ENCODE measurements at places on chromosomes 5 and 9. TPM values are rescaled to one million over a fixed set of nuclear protein-coding genes. Genes with fewer than 3 reads are reported as not detected.
A peak's percentile ranks its signal among the peaks of the same experiment; 100 is the strongest.

Gene SPINK4
- total RNA-seq = 0.53 TPM

Gene TMEM252
- total RNA-seq = not detected

Gene PHAX
- total RNA-seq = 59.7 TPM

Gene EIF4E1B
- total RNA-seq = not detected

Gene XRCC4
- total RNA-seq = 12.6 TPM

Gene AIF1L
- total RNA-seq = 36.5 TPM

Gene GFRA3
- 0.27 TPM for total RNA-seq

Gene LRSAM1
- total RNA-seq = 8.7 TPM

Gene SMIM33
- not detected for total RNA-seq

DNA sequence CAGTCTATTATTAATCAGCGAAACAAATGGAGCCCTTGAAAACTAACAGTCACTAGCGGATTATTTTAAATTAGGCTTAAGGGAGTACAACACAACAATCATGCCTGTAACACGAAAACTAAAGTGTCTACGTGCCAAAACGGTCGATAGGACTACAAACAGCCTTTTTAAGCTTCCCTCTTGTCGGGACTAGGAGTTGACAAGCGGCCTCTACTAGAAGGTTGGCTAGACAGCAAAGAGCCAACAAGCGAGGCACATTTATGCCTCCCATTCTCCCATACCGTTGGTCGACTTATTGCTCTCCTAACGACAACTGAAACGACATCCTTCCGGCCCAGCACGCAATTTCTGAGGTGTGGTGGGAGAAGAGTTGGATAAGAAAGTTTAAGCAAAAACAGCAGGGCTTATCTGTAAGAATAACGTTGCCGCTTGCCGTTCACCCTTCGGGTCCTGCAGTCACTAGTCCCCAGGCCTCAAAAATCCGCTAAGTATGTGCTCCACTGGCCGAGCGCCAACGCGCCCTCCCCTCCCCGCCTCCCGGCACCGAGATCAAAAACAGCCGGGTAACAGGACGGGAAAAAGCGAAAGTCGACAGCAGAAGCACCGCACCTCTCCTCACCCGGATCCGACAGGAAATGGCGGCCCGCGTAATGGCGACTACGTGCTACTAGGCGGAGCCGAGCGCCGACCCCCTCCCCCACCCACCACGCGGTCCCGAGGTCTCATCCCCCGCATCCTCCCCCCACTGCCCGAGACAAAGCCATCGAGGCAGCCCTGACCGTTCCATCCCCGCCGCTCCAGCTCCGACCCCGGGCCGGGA is 813 bp downstream of the HNRNPK start:
- no peaks in the 10 kb centered on the region for H3K27me3 ChIP-seq
- H3K4me1 ChIP-seq = peaks cover 66% of the 10 kb centered on the region
- peak overlapping the region; percentile 96 for H3K27ac ChIP-seq
- DNase-seq = peak; percentile 58
- H3K36me3 ChIP-seq = peaks cover 5% of the 10 kb centered on the region

GRCh38 chr5:85049020-85049419 is 664.3 kb upstream of the EDIL3 start:
- H3K36me3 ChIP-seq = no peaks in the 10 kb centered on the region
- no peak overlapping the region for H3K27ac ChIP-seq
- H3K4me3 ChIP-seq = no peak overlapping the region
- H3K4me1 ChIP-seq = no peaks in the 10 kb centered on the region

GRCh38 chr9:114518599-114519022 is 13.3 kb upstream of the WHRN start:
- no peak overlapping the region for H3K4me3 ChIP-seq
- no peaks in the 10 kb centered on the region for H3K36me3 ChIP-seq
- H3K4me1 ChIP-seq = no peaks in the 10 kb centered on the region
- no peak overlapping the region for H3K27ac ChIP-seq
- H3K27me3 ChIP-seq = peaks cover 2% of the 10 kb centered on the region
- no peak for DNase-seq

DNA sequence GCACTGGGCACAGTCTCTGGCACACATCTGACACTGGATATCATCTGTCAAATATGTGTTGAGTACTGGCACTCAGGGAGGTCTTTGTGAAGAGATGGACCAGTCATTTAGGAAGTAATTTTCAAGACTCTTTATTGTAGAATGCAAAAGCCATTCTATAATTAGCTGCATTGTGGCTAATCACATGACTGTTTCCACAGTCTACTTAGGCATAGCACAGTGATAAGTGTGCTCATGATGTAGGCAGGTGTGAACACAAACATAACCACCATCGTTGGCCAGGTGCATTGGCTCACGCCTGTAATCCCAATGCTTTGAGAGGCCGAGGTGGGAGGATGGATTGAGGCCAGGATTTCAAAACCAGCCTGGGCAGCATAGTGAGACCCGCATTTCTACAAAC is 62.2 kb downstream of the CFAP77 start:
- no peak overlapping the region for H3K27ac ChIP-seq
- H3K27me3 ChIP-seq = no peaks in the 10 kb centered on the region
- no peaks in the 10 kb centered on the region for H3K36me3 ChIP-seq
- no peak overlapping the region for H3K4me3 ChIP-seq
- no peak for DNase-seq

DNA sequence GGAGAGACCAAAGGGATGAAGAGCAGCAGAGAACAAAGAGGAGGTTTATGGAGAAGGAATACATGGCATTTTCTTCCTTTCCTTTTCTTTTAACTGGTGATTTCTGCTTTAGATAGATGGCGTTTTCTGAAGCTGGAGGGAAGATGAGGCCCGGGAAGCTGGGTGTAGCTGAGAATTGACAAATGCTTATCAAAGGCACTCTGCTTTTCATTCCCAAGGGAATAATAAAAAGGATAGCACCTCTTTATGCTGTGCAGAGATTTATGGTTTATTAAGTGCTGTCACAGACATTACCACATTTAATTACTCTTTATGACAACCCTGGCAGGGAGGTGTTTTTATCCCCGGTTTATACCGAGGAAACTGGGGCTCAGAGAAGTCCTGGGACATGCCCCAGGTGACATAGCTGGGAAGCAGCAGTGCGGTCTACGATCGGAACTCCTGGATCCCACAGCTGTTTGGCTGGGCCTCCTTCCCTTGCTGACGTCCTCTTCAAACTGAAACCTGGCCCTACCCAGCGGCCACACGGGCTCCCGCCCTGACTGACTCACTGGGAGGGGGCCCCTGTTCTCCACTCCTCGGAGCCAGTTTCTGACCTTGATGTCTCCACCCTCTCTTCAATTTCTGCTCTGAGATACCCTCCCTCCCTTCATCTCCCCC is 8.2 kb upstream of the EPB41L4B start:
- no peak overlapping the region for H3K27ac ChIP-seq
- no peaks in the 10 kb centered on the region for H3K36me3 ChIP-seq
- peak; percentile 27 for DNase-seq
- H3K4me3 ChIP-seq = peak overlapping the region; percentile 59
- H3K4me1 ChIP-seq = peaks cover 52% of the 10 kb centered on the region
- H3K27me3 ChIP-seq = peaks cover 4% of the 10 kb centered on the region

GRCh38 chr5:6106756-6107155 is 271.6 kb downstream of the MED10 start:
- H3K27me3 ChIP-seq = no peaks in the 10 kb centered on the region
- H3K4me3 ChIP-seq = no peak overlapping the region
- no peak for DNase-seq
- H3K27ac ChIP-seq = no peak overlapping the region

- DNase-seq = no peak
- H3K4me3 ChIP-seq = no peak overlapping the region
- no peak overlapping the region for H3K27ac ChIP-seq
- H3K36me3 ChIP-seq = no peaks in the 10 kb centered on the region
- H3K4me1 ChIP-seq = no peaks in the 10 kb centered on the region
Measured at GRCh38 chr5:127969651-127970050, 113.9 kb upstream of the SLC12A2 start.

DNA sequence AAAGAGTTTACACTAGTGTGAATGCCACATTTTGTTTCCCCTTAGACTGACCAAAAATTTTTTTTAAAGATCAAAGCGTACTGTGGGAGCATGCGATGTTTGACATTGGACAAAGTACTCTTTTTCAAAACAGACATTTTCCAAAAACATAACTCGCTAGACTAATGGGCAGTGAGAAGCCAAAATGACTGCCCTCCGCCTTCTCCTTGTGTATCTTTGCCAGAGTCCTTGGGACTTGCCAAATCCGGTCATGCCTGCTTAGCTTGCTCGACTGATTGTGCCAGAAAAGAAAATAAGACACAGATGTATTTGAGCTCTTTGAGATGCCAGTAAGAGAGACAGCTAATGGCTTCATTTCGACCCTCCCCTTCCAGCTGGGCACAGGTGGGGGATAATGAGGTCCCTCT is 157.5 kb downstream of the MAPKAP1 start:
- H3K27ac ChIP-seq = peak overlapping the region; percentile 51
- H3K36me3 ChIP-seq = no peaks in the 10 kb centered on the region
- no peaks in the 10 kb centered on the region for H3K27me3 ChIP-seq
- peak overlapping the region; percentile 15 for H3K4me3 ChIP-seq
- DNase-seq = peak; percentile 57
- H3K4me1 ChIP-seq = peaks cover 48% of the 10 kb centered on the region

- no peak overlapping the region for H3K4me3 ChIP-seq
- H3K4me1 ChIP-seq = no peaks in the 10 kb centered on the region
- H3K36me3 ChIP-seq = peaks cover 7% of the 10 kb centered on the region
- H3K27me3 ChIP-seq = no peaks in the 10 kb centered on the region
- H3K27ac ChIP-seq = no peak overlapping the region
Measured at GRCh38 chr5:79297661-79298060, 61.7 kb downstream of the JMY start.

GRCh38 chr5:120599576-120599975 is 135.5 kb downstream of the PRR16 start:
- no peak overlapping the region for H3K27ac ChIP-seq
- H3K4me3 ChIP-seq = no peak overlapping the region
- no peaks in the 10 kb centered on the region for H3K4me1 ChIP-seq
- no peaks in the 10 kb centered on the region for H3K27me3 ChIP-seq
- DNase-seq = no peak
- no peaks in the 10 kb centered on the region for H3K36me3 ChIP-seq

GRCh38 chr5:54838843-54839242 is 146.6 kb downstream of the ESM1 start:
- DNase-seq = no peak
- no peak overlapping the region for H3K27ac ChIP-seq
- H3K4me1 ChIP-seq = no peaks in the 10 kb centered on the region
- no peak overlapping the region for H3K4me3 ChIP-seq
- no peaks in the 10 kb centered on the region for H3K36me3 ChIP-seq

- H3K36me3 ChIP-seq = peaks cover 6% of the 10 kb centered on the region
- H3K4me3 ChIP-seq = peak overlapping the region; percentile 75
- peak overlapping the region; percentile 93 for H3K27ac ChIP-seq
- no peaks in the 10 kb centered on the region for H3K27me3 ChIP-seq
- peaks cover 71% of the 10 kb centered on the region for H3K4me1 ChIP-seq
Measured at GRCh38 chr5:154756868-154757813, 2.0 kb downstream of the LARP1 start.

- H3K27me3 ChIP-seq = peaks cover 5% of the 10 kb centered on the region
- no peak overlapping the region for H3K4me3 ChIP-seq
- no peaks in the 10 kb centered on the region for H3K36me3 ChIP-seq
- H3K4me1 ChIP-seq = no peaks in the 10 kb centered on the region
- DNase-seq = no peak
Measured at GRCh38 chr5:55022450-55022849, 1.6 kb upstream of the GZMK start.

GRCh38 chr5:133844836-133845235 is 123.6 kb downstream of the C5orf15 start:
- H3K36me3 ChIP-seq = no peaks in the 10 kb centered on the region
- no peak overlapping the region for H3K27ac ChIP-seq
- H3K4me3 ChIP-seq = no peak overlapping the region
- no peak for DNase-seq

GRCh38 chr5:114504560-114504959 is 142.7 kb downstream of the KCNN2 start:
- no peaks in the 10 kb centered on the region for H3K4me1 ChIP-seq
- no peak overlapping the region for H3K27ac ChIP-seq
- H3K27me3 ChIP-seq = no peaks in the 10 kb centered on the region
- DNase-seq = no peak

DNA sequence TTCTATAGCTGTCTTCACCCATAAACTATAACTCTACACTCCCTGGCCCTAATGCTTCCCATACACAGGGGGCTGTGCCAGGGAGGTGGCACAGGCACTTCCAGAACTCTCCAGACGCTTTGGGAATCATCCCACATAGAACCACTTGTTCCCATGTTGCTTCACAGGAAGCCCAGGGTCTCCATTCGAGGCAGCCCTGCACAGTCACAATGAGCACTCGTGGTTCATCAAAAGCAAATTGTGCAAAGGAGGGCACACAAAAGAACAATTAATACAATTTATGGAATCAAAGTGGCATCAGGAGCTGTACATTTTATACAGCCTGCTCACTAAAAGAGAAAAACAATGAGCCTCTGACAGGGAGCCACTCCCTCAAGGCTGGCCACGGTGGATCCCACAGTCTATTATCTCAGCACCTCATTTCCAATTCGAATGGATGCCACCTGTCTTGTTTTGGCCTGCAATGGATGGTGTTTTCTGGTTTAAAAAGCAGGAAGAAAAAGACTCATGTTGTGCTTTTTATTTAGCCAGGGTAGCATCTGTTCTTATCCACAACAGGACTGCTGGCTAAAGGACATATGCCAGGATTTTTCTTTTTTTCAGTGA is 354.8 kb downstream of the ENC1 start:
- H3K27ac ChIP-seq = no peak overlapping the region
- no peaks in the 10 kb centered on the region for H3K4me1 ChIP-seq
- no peaks in the 10 kb centered on the region for H3K27me3 ChIP-seq
- H3K4me3 ChIP-seq = no peak overlapping the region
- no peak for DNase-seq
- H3K36me3 ChIP-seq = no peaks in the 10 kb centered on the region

DNA sequence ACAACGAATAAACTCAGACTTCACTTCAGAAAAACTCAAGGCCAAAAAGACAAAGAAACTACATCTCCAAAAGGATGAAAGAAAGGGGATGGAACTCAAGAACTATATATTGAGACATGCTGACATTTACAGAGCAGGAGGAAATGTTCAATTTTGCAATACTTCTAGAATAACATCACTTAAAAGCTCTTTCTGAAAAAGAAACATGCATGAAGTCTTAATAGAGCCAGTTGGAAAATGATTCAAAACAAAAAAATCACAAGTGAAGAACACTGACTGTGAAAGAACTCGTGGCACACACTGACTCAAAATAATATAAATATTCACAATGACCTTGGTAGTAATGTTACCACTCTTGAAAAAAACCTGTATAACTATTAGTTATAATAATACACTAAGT is 267.8 kb upstream of the NREP start:
- H3K27me3 ChIP-seq = no peaks in the 10 kb centered on the region
- no peaks in the 10 kb centered on the region for H3K36me3 ChIP-seq
- H3K4me3 ChIP-seq = no peak overlapping the region
- no peak for DNase-seq

GRCh38 chr5:145236983-145237382 is 598.2 kb downstream of the PRELID2 start:
- DNase-seq = no peak
- no peaks in the 10 kb centered on the region for H3K4me1 ChIP-seq
- H3K4me3 ChIP-seq = no peak overlapping the region

- H3K27ac ChIP-seq = no peak overlapping the region
- no peak overlapping the region for H3K4me3 ChIP-seq
- no peaks in the 10 kb centered on the region for H3K4me1 ChIP-seq
- DNase-seq = no peak
Measured at GRCh38 chr5:116502138-116502537, 72.5 kb downstream of the SEMA6A start.

Measured in HepG2 (cell line).